ENCODE measurements at places on chromosomes 5 and 9.

DNA sequence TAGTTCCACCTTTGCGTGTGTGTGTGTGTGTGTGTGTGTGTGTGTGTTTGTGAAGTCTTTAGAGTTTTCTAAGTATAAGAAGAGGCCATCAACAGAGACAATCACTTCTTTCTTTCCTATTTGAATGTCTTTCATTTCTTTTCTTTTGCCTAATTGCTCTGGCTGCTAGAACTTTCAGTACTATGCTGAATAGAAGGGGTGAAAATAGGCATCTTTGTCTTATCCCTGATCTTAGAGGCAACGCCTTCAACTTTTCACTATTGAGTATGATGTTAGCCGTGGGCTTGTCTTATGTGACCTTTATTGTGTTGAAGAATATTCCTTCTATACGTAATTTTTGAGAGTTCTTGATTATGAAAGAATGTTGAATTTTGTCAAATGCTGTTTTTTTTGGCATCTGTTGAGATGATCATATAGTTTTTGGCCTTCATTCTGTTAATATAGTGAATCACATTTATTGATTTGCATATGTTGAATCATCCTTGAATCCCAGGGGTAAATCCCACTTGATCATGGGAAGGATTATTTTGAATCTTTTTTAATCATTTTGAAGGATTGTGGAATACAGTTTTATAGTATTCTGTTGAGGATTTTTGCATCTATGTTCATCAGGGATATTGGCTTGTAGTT is 134.8 kb upstream of the CD180 start:
- DNase-seq = no peak

DNA sequence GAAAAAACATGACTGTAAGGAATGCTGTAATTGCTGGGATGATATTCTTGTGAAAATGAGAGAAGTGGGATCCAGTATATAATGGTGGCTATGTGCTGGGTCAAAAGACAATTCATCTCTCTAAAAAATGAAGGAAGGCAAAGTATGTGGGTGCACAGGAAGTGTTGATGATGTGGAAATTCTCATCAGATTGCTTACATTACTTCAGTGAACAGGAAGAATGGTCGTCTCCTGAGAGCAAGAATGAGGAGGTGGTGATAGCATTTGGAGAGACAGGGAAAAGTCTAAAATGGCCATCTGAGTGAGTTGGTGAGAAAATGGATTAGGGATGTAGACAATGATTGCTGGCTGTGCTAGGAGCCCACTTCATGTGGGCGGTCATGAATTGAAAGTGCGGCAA is 253.5 kb upstream of the NREP start:
- DNase-seq = no peak

GRCh38 chr9:73200694-73201452 is 49.2 kb downstream of the ANXA1 start:
- no peak for DNase-seq

DNA sequence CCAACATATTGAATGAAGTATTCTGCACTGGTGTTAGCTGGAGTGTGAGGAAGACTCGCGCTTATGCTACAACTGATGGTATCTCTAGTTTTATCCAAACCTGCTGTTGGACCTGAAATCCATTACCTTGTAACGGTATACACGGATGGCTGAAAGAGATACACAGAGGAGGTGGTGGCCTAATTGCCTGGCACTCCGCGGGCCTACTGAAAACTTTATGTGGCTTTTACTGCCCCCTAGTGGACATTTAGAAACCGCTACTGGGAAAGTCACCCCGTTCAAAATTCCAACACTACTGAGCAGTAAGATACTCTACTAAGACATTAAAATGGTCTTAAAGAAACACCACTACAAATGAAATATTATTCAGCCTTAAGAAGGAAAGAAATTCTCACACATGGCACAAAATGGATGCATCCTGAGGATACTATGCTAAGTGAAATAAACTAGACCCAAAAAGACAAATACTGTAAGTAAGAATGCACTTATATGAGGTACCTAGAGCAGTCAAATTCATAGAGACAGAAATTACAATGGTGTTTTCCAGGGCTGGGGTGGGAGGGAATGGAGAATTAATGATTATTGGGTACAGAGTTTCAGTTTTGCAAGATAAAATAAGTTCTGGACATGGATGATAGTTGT is 100.4 kb downstream of the TTLL11 start:
- DNase-seq = no peak

GRCh38 chr9:75200892-75201470 is 112.7 kb downstream of the OSTF1 start:
- DNase-seq = no peak

GRCh38 chr5:76850543-76851145 is 830 bp downstream of the S100Z start:
- DNase-seq = no peak

GRCh38 chr5:67983251-67984110 is 232.1 kb upstream of the PIK3R1 start:
- no peak for DNase-seq

DNA sequence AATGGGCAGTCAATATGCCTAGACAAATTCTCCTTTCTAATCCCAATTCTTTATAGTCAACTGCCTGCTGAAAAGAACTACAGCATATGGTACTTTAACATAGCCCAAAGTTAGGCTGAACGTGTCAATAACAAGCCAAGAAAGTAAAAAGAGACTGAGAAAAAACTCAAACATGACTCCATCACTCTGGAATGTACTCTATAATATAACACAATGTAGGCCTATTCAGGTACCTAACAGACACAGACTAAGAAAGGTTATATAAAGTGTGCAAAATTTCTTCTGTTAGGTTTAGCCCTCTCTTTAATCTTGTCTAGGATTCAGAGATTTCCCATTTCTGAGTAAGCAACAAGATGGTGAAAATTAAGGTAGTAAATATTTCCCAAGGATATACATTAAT is 209.7 kb upstream of the PRR16 start:
- no peak for DNase-seq

DNA sequence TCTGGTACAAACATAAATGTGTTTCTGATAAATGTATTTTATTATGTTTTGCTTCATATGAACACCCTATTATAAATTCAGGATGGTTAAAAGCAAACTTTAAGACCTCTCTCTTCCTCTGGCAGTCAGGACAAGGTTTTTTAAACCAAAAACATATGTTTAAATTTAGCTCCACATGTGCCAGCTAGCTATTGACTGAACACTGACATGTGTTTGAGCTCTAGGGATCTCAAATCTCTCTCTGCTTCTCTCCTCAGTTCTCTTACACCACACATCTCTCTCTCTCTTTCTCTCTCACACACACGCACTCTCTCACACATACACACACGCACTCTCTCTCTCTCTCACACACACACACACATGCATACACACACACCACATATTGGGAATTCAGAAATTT is 150.1 kb upstream of the RFX3 start:
- DNase-seq = no peak

DNA sequence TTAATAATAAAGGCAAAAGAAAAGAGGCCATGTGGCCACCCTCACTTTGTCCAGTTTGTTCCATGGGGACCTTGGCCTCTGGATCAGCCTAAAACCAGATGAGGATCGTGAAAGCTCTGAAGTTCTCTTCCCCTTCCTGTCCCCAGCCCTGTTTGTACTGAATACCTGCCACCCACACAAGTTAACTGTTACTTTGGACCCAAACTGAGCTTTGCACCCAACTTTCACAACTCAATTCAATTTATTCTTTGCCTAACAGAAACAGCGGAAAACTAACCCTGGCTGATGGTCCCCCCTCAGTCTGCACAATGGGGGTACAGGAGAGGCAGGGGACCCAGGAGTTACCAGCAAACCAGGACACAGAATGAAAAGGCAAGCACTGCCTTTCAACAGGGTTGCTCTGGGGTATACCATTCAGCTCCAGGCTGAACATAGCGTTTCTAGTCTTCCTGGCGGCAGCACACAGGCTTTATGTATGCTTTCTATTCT is 28.2 kb downstream of the ABCA1 start:
- no peak for DNase-seq

GRCh38 chr9:75358846-75359245 is 270.5 kb downstream of the OSTF1 start:
- no peak for DNase-seq

GRCh38 chr9:95096807-95097206 is 220.7 kb downstream of the FANCC start:
- DNase-seq = no peak

DNA sequence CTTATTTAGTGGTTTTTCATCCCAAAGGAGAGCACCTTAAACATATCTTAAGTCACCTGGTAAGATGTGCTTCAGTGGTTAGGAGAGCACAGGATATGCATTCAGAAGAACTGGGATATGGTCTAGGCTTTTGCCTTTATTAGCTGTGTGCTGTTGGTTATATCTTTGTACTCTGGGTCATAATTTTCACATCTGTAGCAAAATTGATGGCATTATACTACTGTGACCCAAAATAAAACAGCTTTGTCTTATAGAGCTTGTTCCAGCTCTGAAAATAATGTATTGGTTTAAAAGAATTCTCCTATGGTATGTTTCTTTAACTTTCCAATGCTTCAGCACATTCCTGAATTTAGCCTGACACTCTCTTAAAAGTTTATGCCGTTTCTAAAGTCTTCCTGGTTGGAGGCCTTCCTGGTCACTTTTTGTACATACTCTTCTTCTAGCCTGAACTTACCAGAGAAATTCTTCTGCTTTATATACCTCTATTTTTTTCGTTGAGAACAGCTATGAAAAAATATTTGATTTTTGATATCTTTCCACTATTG is 337.1 kb upstream of the MPDZ start:
- no peak for DNase-seq

GRCh38 chr5:80140496-80140895 is 105.3 kb downstream of the THBS4 start:
- DNase-seq = no peak

DNA sequence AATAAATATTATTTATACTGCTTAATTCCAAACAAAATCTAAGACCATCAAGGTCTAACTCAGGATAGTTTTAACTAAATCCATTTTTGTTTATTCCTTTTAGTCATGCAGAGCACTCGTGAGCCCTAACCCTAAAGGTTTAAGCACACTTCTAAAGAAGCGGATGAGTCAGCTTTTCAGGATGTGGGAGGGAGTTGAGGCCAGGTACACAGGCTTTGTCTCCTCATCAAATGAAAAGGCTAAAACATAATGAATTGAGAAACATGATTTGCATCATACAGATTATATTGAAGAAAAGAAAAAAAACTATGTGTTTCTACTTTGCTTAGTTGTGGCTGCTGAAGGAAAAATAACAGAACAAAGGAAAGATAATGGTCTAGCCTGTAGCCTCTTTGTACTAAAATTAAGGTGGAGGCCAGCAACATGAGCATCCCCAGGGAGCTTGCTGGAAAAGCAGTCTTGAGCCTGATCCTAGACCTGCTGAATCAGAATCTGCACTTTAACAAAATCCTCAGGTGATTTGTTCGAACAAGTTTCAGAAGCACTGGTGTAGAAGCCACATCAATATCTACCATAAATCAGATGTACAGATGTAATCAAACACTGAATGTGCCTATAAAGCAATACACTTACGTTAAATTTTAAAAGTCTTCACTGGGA is 21.1 kb upstream of the ISCA1 start:
- no peak for DNase-seq

GRCh38 chr5:160556846-160557245 is 135.2 kb downstream of the PTTG1 start:
- DNase-seq = no peak

GRCh38 chr5:55929020-55929799 is 65.6 kb downstream of the IL6ST start:
- DNase-seq = no peak
